Activated CD4-positive, alpha-beta T cell treated with anti-CD3 and anti-CD28 coated beads, Interleukin-2, amount 50 U/mL, for 24 hours (primary cell): ENCODE measurements at places on chromosomes 5 and 9.

DNA sequence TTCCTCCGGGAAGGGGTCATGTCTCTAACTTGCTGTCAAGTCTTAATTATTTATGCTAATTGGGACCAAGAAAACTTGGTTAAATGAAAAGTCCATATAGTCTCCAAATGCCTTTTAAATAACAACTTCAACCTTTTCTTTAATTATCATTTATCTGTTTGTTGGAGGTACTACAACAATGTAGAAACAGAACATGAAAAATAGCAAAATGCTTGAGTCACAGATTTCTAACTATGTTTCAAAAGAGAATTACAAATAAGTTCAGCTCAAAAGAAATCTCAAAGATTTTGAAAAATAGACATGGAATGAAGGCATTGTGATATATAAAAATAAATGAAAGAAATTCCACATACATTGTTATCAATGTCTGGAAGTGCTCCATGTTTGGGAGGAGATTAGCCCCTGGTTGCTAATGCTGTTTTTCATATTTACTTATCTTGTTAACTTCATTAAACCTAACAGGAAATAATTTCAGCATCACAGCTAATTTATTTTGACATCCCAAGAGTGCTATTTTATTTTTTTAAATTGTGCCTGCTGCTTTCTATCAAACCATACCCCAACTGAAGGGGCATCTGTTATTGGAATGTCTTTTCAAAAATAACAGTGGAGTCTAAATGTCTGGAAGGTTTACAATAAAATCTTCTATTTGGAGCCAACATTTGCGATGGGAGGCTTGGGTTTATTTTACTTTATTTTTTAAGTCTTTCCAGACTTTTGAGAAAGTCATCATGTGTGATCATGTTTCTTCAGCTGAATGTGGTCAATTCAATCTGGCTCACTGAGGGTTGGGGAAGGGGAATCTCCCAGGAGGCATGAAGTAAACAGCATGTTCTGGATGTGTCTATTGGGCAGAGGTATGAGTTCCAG lies 53.1 kb upstream of the ANKRD55 start:
- DNase-seq, result no peak

GRCh38 chr9:137582286-137582860 lies 3.6 kb upstream of the DPH7 start:
- DNase-seq, result no peak

DNA sequence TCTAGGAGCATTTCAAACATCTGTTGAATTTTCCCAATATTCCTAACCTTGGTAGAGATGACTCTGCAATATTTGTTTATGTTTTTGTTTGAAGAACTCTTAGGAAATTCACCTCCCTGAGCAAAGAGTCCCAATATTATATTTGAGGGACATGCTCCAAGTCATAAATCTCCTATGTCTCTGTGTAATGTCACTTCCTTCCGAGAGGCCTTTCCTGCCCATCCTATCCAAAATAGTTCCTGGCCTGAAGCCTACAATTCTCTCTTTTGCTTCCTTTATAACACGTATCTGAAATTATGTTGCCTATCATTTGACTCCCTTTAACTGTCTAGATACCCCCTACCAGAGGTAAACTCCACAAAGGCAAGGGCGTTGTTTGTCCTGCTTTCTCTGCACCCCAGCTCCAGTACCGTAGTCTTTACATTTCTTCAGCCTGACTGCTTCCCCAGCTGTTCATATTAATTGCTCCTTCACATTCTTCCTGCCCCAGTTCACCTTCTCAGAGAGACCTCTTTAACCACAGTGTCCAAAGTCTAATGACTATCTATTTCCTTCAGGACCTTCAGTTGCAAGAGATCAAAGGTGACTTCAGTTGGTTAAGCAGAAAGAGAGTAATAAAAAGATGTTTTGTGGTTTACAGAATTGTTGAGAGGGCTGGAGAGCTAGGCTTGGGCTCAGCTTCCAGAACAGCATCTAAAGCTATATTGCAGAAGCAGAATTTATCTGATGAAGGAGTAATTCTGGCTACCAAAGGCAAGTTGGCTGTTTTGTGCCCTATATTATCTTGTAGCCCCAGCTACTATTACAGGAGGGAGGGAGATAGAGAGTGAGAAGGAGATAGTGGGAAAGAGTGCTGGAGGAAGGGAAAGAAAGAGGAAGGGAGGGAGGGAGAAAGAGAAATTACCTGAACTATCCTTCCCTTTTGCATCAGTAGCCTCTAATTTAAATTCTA lies 109.3 kb upstream of the TMEM161B start:
- no peak for DNase-seq

GRCh38 chr5:45399041-45399440 lies 297.1 kb downstream of the HCN1 start:
- DNase-seq, result no peak

DNA sequence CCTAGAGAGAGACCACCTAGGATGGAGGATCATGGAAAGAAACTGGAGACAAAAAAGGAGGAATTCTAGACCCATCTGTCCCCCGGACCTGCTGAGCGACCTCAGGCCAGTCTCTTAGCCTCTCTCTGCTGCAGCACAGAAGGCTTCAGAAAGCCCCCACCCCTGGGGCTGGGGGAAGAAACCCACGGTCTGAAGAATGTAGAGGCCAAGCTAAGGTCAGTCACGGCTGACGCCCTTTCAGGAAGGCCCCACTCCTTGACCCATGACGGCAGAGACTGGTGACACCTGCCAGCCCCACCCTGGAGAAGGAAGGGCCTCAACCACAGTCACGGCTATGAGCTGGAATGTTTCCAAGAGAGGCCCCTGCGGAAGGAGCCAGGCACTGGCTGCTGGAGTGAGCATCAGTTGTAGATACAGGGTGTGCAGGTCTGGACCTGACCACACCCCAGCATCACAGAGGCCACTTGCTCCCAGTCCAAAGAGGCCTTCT lies 120.5 kb upstream of the BOD1 start:
- no peak for DNase-seq
